ENCODE measurements at places on chromosomes 7 and 10.

DNA sequence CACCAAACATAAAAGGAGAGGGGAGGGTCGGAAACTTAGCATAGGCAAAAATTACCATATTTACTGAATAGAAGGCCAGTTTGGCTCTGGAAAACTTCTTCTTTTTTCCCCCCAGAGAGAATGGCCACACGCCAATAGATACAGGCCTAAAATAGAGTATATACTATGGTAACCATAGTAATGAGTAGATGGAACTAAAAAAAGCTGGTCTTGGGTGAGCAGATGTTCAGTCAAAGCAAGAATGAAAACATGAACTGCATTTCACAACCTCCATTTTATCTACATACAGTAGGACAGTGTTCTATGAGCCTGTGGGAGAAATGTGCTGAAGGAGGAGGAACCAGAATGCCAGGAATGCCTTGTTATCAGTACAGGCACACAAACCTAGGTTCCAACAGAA, 141.7 kb upstream of the SEMA3A start:
- DNase-seq: no peak

DNA sequence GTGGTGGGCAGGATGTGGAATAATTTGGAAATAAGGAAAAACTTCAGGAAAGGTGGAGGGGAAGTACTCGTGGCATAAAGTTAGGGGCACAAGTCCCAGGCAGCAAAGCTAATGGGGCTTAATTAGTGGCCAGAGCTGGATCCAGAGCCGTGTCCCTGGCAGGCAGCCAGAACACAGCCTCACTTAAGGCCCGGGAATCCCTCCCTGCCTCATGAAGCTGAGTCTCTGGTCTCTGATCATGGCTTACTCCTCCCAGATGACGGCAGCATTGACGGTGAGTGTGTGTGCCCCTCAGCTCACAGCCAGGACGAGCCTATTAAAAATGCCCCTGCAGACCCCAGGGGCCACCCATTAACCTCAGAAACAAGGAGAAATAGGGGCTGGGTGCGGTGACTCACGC, 48.2 kb upstream of the NPTX2 start:
- DNase-seq: no peak

GRCh38 chr10:60980997-60981396, 37.0 kb upstream of the RHOBTB1 start:
- no peak for DNase-seq

GRCh38 chr7:51640841-51641240, 324.2 kb upstream of the COBL start:
- no peak for DNase-seq

DNA sequence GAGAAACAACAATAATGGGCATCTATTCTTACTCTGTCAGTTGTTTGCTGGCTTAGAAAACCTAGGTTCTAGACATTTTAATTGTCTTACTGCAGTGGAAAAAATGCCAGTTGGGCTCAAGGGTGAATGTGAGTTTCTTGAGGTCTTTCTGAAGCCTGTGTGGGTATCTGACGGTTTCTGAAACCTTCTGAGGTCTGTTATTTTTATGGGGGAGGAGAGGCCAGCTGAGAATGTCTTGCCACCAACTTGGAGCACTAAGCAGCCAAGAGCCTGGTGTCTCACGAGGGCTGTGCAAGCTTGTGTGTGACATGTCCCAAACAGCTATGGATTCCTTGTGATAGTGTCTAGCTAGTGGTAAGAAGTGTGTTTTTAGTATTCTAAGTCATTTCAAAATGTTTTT, 24.2 kb upstream of the DDC start:
- DNase-seq: no peak

All from stimulated activated CD4-positive, alpha-beta T cell treated with anti-CD3 and anti-CD28 coated beads, Interleukin-4, amount 100 ng/mL, for 4 hours (primary cell).